ENCODE measurements at places on chromosomes 11 and 22. TPM values are rescaled to one million over a fixed set of nuclear protein-coding genes. Genes with fewer than 3 reads are reported as not detected.

DNA sequence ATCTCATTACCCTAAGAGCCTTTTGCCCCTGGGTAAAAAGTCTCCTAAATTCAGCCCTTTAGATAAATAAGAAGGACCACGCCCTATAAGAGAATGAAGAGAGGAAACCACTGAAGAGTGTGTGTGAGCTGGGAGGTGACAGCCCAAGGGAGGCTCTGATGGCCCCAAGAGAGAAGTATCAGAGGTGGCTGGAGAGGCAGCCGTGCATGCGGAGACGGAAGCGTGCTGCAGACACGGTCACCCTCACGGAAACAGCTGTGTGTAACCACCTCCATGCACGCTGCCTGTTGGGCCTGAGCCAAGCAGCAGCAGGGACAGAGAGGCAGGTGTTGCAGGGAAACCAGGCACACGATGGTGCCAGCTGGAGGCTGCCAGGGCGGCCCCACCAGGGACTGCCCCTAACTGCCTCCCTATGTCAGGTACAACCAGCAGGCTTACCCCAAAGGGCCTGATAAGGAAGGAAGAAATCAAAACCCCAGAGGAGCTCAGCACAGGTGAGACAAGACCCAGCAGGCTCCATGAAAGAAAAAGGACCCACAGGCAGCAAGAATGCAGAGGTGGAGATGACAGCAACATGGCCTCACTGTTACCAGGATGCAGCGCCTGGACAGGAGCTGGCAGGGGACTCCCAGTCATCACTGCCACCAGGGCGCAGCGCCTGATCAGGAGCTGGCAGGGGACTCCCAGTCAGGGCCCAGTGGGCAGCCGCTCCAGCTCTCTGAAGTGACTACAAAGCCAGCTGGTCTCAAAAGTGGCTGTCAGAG lies 7.8 kb downstream of the LARGE2 start:
- H3K4me3 ChIP-seq: no peak overlapping the region
- peaks cover 7% of the 10 kb centered on the region for H3K4me1 ChIP-seq
- no peaks in the 10 kb centered on the region for H3K36me3 ChIP-seq
- H3K27ac ChIP-seq: no peak overlapping the region
- peak; percentile 42 for DNase-seq

- H3K36me3 ChIP-seq: peaks cover 26% of the 10 kb centered on the region
- H3K27ac ChIP-seq: peak within 1 kb of the TSS; percentile 98
- peaks cover 36% of the 10 kb centered on the region for H3K4me1 ChIP-seq
- DNase-seq: peak; percentile 98
Measured at GRCh38 chr11:65422633-65423515, at the start of gene NEAT1. TSS of gene NEAT1 (plus strand) at chr11:65422798.

DNA sequence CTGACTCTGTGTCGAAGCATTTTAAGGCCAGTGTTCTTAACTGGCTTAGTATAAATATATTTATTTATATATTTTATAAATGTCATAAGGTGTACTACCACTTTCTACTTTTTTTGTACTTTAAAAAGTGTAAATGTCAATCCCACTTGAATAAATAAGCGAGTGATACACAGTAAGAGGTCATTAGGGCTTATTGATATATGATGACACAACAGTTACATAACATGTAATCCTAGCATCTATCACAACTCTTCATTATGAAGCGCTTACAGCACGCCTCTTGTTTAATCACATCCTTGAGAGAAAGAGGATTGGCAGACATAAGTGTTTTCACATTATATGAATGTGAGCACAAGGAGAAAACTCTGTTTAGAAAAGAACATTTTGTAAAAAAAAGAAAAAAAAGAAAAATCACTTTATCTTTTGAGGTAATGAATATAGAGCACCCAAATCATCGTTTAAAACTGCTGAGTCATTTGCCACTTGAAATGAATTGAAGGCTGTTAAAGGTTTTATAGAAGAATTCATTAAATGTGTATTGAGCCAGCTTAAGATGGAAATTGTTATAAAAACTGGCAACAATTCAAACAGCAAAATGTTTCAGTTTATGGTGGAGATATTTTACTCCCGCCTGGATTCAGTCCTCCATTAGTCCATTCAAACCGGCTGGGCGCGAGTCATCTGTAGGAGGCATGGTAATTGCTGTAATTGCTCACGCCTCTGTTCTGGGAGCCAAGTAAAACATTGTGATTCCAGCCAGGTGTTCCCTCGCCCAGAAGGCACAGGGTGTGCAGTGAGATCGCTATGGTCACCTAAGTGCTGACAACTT lies 627.3 kb upstream of the KIRREL3 start:
- H3K4me1 ChIP-seq: no peaks in the 10 kb centered on the region
- no peak overlapping the region for H3K4me3 ChIP-seq
- no peak overlapping the region for H3K27ac ChIP-seq
- H3K36me3 ChIP-seq: no peaks in the 10 kb centered on the region

GRCh38 chr22:42693055-42693762 lies 27.5 kb downstream of the A4GALT start:
- peak overlapping the region; percentile 27 for H3K27ac ChIP-seq
- H3K27me3 ChIP-seq: no peaks in the 10 kb centered on the region
- no peak for DNase-seq
- no peak overlapping the region for H3K4me3 ChIP-seq
- peaks cover 18% of the 10 kb centered on the region for H3K36me3 ChIP-seq

GRCh38 chr22:24433001-24433827 lies 5.8 kb downstream of the ADORA2A start:
- H3K4me1 ChIP-seq: peaks cover 84% of the 10 kb centered on the region
- H3K27me3 ChIP-seq: no peaks in the 10 kb centered on the region
- no peak overlapping the region for H3K4me3 ChIP-seq
- no peaks in the 10 kb centered on the region for H3K36me3 ChIP-seq
- H3K27ac ChIP-seq: peak overlapping the region; percentile 52

Gene RGL4
- not detected for total RNA-seq

Data from heart left ventricle (tissue), 16 donors.